ENCODE measurements at places on chromosomes 1 and 21.

- DNase-seq = no peak
These were observed 73.9 kb downstream of the SNRPE start for GRCh38 chr1:203935321-203935720.

- DNase-seq = no peak
These were observed 54.5 kb upstream of the FGGY start for GRCh38 chr1:59242370-59242769.

GRCh38 chr1:10903821-10904220 is 107.4 kb upstream of the CASZ1 start:
- no peak for DNase-seq

DNA sequence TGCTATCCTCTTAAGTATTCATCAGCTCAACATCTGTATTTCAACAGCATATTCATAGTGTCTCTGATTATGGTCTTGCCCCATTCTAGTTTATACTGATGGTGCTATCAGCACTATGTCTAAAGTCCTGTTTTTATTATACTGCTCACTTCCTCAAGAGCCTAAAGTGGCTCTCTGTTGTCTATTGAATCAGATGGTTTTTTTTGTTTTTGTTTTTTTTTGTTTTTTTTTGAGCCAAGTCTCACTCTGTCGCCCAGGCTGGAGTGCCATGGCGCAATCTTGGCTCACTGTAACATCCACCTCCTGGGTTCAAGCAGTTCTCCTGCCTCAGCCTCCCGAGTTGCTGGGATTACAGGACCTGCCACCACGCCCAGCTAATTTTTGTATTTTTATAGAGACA is 6.1 kb downstream of the STX12 start:
- no peak for DNase-seq

- no peak for DNase-seq
These were observed 14.4 kb downstream of the ZBTB17 start for GRCh38 chr1:15961492-15961891.

DNA sequence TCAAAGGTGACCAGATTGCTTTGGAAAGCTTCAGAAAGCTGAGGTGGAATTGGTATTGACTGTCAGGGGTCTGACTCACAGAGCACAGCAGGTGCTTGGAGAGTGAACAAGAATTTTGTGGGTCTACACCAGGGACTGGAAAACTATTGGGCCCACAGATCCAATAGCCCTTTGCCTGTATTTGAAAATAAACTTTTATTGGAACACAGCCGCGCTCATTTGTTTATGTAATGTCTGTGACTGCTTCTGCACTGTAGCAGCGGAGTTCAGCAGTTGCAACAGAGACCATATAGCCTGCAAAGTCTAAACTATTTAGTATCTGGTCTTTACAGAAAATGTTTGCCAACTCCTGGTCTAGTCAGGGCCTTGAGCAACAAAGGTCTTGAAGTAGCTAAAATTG is 315.6 kb downstream of the NFIA start:
- DNase-seq = no peak

GRCh38 chr21:35329940-35330660 is 281.0 kb upstream of the RUNX1 start:
- DNase-seq = no peak

DNA sequence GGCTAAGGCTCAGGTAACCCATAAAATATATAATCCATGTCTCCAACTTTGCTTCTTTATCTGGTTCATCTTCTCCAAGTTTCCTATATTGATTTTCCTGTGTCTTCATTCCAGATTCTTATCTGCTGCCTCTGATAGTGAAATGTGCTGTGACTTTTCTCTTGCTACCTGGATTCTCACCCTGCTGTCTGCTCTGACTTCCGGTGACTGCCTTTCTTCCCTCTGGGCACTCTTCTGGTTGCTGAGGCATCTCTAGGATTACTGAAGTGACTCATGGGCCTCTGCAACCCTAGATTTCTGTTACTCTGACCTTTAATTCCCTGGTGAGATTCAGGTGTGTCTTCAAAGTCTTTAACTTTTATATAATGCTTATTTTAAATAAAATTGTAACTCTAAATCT is 46.9 kb downstream of the GIPC2 start:
- no peak for DNase-seq

Measured in anterior cingulate cortex (tissue), 58 donors.